Muscle of back (tissue), 13 donors: ENCODE measurements at places on chromosomes 7 and 10. TPM values are rescaled to one million over a fixed set of nuclear protein-coding genes. Genes with fewer than 3 reads are reported as not detected.
A peak's percentile ranks its signal among the peaks of the same experiment; 100 is the strongest.

DNA sequence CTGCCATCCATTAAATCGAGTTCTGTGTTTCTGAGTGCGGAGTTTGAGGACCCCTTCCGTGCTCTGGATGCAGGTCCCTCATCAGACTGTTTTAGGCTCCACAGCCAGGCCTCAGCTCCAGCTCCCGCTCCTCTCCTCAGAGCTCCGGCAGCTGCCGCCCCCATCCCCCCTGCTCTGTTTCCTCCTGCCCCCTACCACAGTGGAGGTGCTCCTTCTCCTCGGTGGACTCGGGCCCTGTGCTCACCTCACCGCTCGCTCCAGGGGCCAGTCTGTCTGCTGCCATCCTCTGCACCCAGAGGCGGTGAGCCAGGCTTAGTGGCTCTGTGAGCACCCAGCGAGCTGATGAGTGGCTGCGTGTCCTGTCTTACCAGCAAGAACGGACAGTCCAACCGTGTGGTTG is 21.4 kb upstream of the PRKAR1B start:
- no peak for DNase-seq

DNA sequence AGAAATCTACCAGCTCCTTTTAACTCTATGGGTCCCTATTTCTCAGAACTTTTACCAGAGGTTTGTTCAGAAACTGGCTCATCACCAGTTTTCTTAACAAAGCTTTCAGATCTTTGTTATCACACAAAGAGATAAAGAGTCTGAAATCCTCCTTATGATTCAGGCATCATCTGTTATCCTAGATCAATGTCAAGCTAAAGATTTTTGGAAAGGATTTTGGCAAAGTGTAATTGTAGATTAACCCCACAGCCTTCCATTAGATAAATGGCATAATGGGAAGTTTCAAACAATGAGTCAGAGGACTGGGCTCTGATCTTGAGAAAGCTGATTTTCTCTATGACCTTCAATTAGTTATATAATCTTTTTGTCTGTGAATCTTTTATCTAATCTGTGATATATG is 192.2 kb downstream of the NXPH1 start:
- DNase-seq = no peak

- no peak for DNase-seq
Observed at GRCh38 chr7:30678805-30679204, 3.5 kb downstream of the CRHR2 start.

DNA sequence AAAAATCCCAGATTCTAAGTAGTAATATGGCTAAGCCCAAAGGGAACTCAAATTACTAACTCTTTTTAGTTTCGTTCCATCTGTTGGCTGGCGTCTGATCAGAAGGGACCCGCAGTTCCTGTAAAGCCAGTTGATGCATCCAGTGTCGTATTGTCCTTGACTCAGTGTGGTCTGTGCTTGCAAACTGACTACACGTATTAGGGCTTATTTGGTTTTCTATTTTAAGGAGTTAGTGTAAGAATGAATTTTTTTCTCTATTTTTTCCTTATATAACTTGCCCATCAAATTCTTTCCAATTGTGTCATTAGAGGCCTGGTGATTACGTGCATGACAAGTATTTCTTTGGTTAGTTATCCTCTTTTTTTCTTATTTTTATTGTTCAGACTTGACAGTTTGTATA is 9.7 kb downstream of the ABCA13 start:
- peak; percentile 60 for DNase-seq

DNA sequence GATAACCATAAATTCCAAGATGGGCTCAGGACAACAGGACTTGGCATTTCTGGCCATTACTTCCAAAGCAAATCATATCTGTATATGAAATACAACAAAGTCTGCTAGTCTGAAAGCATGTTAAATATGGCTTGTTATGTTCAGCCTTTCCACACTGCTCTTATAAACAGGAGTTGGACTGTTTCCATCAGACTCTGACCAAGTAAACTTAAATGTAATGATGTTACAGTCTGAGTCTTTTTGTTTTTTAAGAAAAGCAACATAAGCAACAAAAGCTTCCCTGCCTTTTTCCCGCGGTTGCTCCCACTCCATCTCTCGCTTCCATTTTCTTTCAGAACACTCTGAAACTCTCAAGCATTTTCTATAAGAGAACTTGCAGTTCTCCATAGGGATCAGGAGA is 8.1 kb upstream of the CDCA7L start:
- no peak for DNase-seq

GRCh38 chr10:94218493-94219183 is 144.1 kb downstream of the NOC3L start:
- DNase-seq = no peak

- no peak for DNase-seq
Observed at GRCh38 chr7:102154425-102154824, 132.2 kb upstream of the SH2B2 start.

The PBLD gene
- polyA plus RNA-seq = 6.6 TPM

The LIPM gene
- not detected for polyA plus RNA-seq

The CALHM3 gene
- polyA plus RNA-seq = not detected

The FAM131B gene
- polyA plus RNA-seq = 2.6 TPM
